ENCODE measurements at places on chromosomes 7 and 10. TPM values are rescaled to one million over a fixed set of nuclear protein-coding genes. Genes with fewer than 3 reads are reported as not detected.

GRCh38 chr10:61836888-61837754 is 64.4 kb upstream of the ARID5B start:
- H3K4me1 ChIP-seq = peaks cover 22% of the 10 kb centered on the region
- no peak overlapping the region for H3K27ac ChIP-seq
- no peak overlapping the region for H3K4me3 ChIP-seq
- no peak for DNase-seq
- H3K27me3 ChIP-seq = peaks cover 2% of the 10 kb centered on the region
- H3K36me3 ChIP-seq = no peaks in the 10 kb centered on the region

GRCh38 chr7:94228223-94228622 is 166.5 kb upstream of the COL1A2 start:
- H3K4me1 ChIP-seq = no peaks in the 10 kb centered on the region
- H3K27me3 ChIP-seq = no peaks in the 10 kb centered on the region
- no peak for DNase-seq

DNA sequence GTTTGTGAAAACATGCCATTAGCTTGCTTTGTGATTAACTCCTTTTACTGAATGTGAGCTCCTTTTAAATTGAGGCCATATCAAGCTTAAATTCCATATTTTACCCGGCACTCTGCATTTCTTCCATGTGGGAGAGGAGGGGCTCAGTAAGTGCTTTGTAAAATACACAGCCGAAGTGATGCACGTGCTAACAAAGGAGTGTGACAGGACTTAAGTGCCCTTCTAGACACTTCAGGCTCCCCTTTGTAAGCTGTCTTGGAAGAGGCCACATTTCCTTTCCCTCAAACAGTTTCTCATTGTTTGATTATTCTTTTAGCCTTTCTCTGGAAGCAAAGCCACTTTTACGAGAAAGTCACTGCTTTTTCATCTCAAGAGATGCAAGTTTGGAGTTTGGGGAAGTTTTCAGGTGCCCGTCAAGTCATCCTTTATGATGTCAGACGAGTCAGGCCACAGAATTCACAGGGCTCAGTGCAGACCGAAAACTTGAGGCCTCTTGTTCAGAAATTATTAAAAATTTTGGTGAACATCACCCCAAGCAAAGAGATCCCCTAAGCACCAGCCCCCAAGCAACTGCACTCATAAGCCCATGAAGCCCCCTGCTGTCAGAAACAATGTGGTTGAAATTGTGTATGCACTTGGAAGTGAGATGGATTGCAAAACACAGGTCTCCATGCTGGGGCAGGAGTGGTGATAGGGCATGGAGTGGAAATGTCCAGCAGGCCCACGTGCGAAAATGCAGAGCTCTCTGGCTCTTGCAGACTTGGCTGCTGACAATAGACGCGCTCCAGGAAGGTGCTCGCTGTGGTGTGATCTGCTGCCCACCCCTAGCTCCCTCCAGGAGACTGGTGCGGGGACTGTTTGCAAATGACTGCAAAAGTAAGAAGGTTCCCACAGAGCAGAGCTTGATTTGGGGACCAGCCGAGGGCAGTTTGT is 11.5 kb downstream of the IKZF1 start:
- H3K4me1 ChIP-seq = peaks cover 79% of the 10 kb centered on the region
- peak overlapping the region; percentile 99 for H3K27ac ChIP-seq
- H3K4me3 ChIP-seq = peak overlapping the region; percentile 95

- no peaks in the 10 kb centered on the region for H3K36me3 ChIP-seq
- peak within 1 kb of the TSS; percentile 59 for H3K4me3 ChIP-seq
- DNase-seq = no peak
- no peak within 1 kb of the TSS for H3K27ac ChIP-seq
- H3K27me3 ChIP-seq = peaks cover 45% of the 10 kb centered on the region
- H3K4me1 ChIP-seq = peaks cover 10% of the 10 kb centered on the region
Observed at GRCh38 chr7:150799741-150800580, at the start of gene TMEM176B. TMEM176B (minus strand) TSS chr7:150800364; CDS start chr7:150796569, 3,795 bp downstream.

- no peak overlapping the region for H3K4me3 ChIP-seq
- no peaks in the 10 kb centered on the region for H3K36me3 ChIP-seq
- H3K4me1 ChIP-seq = peaks cover 40% of the 10 kb centered on the region
- DNase-seq = no peak
- H3K27ac ChIP-seq = no peak overlapping the region
Observed at GRCh38 chr7:8136051-8136730, 125.8 kb downstream of the ICA1 start.

DNA sequence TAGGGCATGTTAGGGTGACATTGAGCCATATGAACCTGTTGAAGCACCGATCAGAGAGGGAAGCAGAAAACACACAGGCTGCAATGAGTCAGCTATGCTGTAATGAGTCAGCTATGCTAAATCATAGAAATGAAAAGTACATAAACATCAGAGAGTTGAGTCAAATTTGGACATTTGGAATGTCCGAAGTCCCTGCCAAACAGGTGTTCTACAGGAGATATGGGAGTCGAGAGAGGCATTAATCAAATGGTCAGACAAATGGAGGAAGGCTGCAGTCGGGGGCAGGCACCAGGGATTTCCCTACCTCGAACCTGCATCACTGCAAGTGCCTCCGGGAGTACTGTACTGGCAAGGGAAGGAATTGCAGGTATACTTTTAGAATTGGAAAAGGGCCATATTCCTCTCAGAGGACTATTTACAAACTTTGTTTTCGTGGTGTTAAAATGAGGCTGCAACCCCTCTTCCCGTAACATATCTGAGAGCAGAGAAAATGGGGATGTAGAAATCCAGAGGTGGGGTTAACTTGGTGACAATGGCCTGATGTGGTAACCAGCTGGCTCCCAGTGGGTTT is 8.8 kb upstream of the ZC3HAV1 start:
- no peaks in the 10 kb centered on the region for H3K27me3 ChIP-seq
- no peaks in the 10 kb centered on the region for H3K36me3 ChIP-seq
- peaks cover 52% of the 10 kb centered on the region for H3K4me1 ChIP-seq
- H3K27ac ChIP-seq = peak overlapping the region; percentile 17

DNA sequence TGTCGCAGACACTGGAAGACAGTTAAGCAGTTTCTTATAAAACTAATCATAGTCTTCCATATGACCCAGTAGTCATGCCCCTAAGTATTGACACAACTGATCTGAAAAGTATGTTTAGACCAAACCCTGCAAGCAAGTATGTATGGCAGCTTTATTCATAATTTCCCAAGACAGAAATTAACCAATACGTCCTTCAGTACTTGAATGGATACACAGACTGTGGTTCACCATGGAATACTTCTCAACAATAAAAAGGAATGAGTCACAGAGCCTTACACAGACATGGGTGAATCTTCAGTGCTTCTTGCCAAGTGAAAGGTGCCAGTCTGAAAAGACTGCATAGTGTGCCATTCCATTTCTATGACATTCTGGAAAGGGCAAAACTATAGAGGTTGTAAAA is 50.2 kb upstream of the AKR1E2 start:
- H3K4me3 ChIP-seq = no peak overlapping the region
- no peak overlapping the region for H3K27ac ChIP-seq
- H3K36me3 ChIP-seq = no peaks in the 10 kb centered on the region
- peaks cover 8% of the 10 kb centered on the region for H3K4me1 ChIP-seq

DNA sequence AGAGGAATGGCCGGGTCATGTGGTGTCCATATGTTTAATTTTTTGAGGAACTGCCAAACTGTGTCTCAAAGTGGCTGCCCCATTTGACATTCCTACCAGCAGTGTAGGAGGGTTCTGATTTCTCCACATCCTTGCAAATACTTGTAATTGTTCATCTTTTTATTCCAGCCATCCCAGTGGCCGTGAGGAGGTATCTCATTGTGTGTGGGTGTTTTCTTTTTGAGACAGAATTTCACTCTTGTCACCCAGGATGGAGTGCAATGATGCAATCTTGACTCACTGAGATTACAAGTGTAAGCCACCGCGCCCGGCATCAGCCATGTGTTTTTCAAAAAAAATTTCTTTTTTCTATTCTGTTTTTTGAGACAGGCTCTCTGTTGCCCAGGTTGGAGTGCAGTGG is 38.7 kb upstream of the DLG5 start:
- no peak overlapping the region for H3K27ac ChIP-seq
- no peak overlapping the region for H3K4me3 ChIP-seq
- H3K4me1 ChIP-seq = peaks cover 5% of the 10 kb centered on the region
- no peaks in the 10 kb centered on the region for H3K36me3 ChIP-seq
- peak; percentile 9 for DNase-seq

DNA sequence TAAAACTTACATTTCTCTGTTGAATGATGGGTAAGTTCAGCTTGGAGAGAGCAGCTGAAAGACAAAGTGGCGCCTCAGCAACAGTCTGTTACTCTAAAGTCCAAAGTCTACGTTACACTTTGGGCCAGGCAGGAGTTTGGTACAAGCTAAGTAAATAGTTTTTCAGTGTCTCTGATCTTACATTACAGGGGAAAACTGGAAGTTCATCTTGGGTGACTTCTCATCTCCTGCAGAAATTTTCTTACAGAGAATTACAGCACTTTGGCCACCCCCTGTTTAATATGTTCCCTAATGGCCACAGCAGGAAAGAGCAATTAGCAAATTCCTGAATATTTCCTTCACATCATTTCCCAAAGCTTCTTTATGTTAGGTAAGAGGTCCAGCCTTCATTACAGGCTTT is 67.1 kb downstream of the ABCC2 start:
- H3K4me1 ChIP-seq = peaks cover 4% of the 10 kb centered on the region
- DNase-seq = no peak
- H3K27ac ChIP-seq = no peak overlapping the region
- H3K27me3 ChIP-seq = no peaks in the 10 kb centered on the region
- H3K36me3 ChIP-seq = peaks cover 2% of the 10 kb centered on the region

- H3K36me3 ChIP-seq = no peaks in the 10 kb centered on the region
- peaks cover 4% of the 10 kb centered on the region for H3K4me1 ChIP-seq
- H3K4me3 ChIP-seq = no peak overlapping the region
Observed at GRCh38 chr7:106216923-106217542, 67.8 kb downstream of the NAMPT start.

DNA sequence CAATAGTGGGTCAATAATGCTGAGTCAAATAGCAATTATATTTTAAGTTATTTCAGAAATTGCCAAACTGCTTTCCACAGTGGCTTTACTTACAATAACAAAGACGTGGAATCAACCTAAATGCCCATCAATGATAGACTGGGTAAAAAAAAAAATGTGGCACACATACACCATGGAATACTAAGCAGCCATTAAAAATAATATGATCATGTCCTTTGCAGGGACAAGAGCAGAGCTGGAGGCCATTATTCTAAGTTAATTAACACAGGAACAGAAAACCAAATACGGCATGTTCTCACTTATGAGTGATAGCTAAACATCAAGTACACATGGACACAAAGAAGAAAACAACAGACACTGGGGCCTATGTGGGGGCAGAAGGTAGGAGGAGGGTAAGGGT is 15.0 kb upstream of the CYP3A4 start:
- no peak overlapping the region for H3K4me3 ChIP-seq
- H3K4me1 ChIP-seq = no peaks in the 10 kb centered on the region
- DNase-seq = no peak

DNA sequence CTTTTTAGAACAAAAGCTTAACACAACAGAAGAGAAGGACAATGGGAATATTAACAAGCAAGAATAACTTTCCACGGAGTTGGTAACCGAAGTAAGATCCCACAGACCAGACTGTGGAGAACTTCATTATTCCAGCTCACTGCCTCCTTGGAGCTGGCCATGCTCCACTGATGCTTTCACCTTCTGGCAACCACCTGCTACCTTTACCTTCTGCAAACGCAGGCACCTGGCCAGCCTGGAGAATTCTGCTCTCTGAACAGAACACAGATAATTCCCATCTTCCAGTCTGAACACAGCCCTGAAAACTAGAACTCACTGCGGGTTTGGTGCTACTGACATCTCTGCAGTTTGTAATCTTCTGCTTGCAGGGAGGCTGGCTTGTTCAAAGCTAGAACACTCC is 66.5 kb downstream of the JAZF1 start:
- no peak overlapping the region for H3K27ac ChIP-seq
- H3K36me3 ChIP-seq = no peaks in the 10 kb centered on the region
- DNase-seq = no peak

- peaks cover 22% of the 10 kb centered on the region for H3K36me3 ChIP-seq
- DNase-seq = no peak
- H3K27ac ChIP-seq = no peak overlapping the region
- peaks cover 13% of the 10 kb centered on the region for H3K4me1 ChIP-seq
- no peaks in the 10 kb centered on the region for H3K27me3 ChIP-seq
Observed at GRCh38 chr10:74600170-74600569, 226.2 kb upstream of the KAT6B start.

DNA sequence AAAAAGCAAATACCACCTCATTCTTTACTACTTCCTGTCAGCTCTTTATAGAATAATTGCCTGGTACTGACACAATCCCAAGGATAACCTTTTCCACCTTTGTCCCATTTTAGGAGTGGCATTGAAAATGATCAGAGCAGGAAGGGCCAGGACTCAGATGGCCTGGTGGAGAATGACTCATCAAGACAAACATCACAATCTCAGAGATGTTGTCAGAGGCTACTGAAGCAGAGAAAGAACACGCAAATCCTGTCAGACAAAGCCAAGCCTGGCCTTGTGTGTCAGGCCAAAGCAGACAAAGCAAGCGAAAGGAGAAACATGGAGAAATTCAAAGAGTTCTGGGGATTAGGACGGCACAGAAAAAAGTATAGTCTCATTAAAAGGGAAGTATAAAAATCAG is 40.9 kb downstream of the NSUN6 start:
- peaks cover 37% of the 10 kb centered on the region for H3K36me3 ChIP-seq
- H3K4me3 ChIP-seq = no peak overlapping the region
- H3K27me3 ChIP-seq = no peaks in the 10 kb centered on the region

GRCh38 chr10:88557256-88557655 is 25.9 kb downstream of the RNLS start:
- no peaks in the 10 kb centered on the region for H3K27me3 ChIP-seq
- DNase-seq = no peak
- H3K4me1 ChIP-seq = no peaks in the 10 kb centered on the region
- H3K4me3 ChIP-seq = no peak overlapping the region
- H3K36me3 ChIP-seq = no peaks in the 10 kb centered on the region

DNA sequence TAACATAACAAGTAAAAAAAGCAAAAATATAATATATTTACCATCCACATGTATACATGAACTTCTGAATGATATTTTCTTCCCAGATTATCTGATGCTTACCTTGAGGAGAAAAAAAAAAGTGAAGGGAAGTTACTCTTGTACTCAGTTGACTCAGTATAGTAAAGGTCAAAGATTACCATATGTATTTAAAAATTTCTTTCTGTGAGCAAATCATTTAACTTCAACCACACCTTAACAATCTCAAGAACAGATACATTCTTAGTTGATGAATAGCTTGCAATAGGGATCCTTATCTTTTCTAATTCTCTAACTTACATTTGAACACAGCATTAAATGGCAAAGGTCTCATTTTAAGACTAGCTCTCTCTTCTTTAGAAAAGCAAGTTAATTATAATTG is 29.8 kb downstream of the PRR15 start:
- no peak for DNase-seq
- H3K27me3 ChIP-seq = peaks cover 7% of the 10 kb centered on the region
- H3K4me3 ChIP-seq = no peak overlapping the region
- peaks cover 4% of the 10 kb centered on the region for H3K4me1 ChIP-seq
- no peak overlapping the region for H3K27ac ChIP-seq
- H3K36me3 ChIP-seq = no peaks in the 10 kb centered on the region

NUP205 gene
- 162 TPM for total RNA-seq

CFAP43 gene
- not detected for total RNA-seq

LRRC18 gene
- not detected for total RNA-seq

IDI2 gene
- total RNA-seq = not detected

SGPL1 gene
- 14.8 TPM for total RNA-seq

CACNB2 gene
- total RNA-seq = not detected

DBF4 gene
- 70.1 TPM for total RNA-seq

Measured in activated naive CD4-positive, alpha-beta T cell treated with anti-CD3 and anti-CD28 coated beads for 36 hours (primary cell).